Suppressor macrophage (primary cell): ENCODE measurements at places on chromosomes 2 and 18.
A peak's percentile ranks its signal among the peaks of the same experiment; 100 is the strongest.

DNA sequence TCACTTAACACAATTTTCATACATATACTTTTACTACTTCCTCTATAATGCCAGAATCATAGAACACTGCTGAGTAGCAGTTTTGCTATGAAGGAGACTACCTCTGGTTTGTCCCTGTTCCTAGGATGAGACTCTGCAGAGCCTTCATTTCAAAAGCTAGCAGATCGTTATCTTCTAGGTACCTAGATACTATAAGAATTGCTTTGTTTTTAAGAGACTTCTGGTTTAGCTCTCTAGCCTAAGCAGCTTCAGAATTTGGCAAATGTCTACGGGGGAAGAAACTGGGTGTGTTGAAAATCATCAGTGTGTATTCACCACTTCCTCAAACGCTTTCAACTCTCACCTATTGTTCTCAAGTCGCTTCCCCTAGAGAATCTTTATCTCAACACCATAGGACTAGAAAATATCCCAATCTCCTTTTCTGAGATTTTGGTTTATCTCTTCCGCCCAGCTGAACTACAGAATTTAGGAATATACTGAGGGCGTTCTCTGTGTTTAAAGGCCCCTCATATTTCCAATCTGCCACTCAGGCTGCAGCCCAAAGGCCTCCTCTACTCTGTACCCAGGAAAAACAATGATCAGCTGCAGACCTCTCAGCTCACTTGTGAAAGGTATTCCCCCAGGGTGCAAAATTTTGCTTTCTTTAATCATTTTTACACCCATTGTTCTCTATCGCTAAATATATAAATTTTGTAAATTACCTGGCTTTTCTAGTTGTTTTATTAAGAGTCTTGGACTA is 28.7 kb downstream of the SMAD2 start:
- peak; percentile 70 for DNase-seq

DNA sequence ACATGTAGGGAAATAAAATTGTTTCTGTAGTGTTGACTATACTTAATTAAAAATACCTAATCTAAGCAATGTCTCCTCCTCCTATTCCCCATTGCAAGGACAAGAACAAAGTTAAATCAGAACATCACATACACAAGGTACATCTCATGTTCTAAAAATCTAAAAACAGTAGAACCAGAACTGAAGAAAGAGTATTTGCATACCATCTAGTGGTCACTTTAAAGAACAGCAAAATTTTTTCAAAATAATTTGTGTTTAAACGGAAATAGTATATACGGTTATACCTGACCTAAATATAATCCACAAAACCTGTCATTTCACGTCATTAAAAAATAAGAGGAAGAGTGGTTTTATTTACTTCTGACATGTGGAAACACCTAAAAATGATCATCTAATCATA is 294.3 kb upstream of the KCNH7 start:
- DNase-seq: no peak

GRCh38 chr2:105279126-105279525 is 37.6 kb downstream of the GPR45 start:
- DNase-seq: no peak

DNA sequence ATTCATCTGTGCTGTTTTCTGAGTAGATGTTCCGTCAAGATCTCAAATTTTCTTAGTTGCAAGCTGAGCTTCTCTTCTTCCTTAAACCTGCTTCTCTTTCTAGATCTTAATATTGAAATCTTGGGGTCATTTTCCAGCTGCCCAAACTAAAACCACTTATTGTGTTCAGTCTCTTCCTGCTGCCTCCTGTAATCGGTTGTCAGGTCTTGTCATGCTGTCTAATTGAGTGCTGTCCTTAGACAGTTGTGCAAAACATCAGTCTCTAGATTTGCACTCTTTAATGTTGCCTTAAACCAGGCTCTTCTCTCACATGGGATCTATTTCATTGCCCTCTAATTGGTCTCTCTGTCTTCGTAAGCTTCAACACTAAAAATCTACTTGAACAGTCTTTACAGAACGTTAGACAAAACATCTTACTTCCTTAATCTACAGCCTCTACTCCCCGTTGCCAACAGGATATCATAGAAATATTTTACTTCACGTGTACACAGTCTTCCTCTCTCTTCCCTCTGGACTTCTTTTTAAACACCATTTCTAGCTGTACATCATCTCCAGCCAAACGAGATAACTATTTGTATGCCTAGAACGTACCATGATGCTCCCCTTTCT is 34.9 kb downstream of the GPD2 start:
- DNase-seq: peak; percentile 38

GRCh38 chr18:52077251-52077983 is 262.6 kb upstream of the DCC start:
- DNase-seq: no peak

- DNase-seq: no peak
Measured at GRCh38 chr18:79916128-79916494, 35.3 kb downstream of the SLC66A2 start.

GRCh38 chr2:80256782-80257167 is 47.8 kb downstream of the LRRTM1 start:
- DNase-seq: no peak

- DNase-seq: peak; percentile 95
Measured at GRCh38 chr2:7430869-7431641, 513.8 kb downstream of the RNF144A start.

DNA sequence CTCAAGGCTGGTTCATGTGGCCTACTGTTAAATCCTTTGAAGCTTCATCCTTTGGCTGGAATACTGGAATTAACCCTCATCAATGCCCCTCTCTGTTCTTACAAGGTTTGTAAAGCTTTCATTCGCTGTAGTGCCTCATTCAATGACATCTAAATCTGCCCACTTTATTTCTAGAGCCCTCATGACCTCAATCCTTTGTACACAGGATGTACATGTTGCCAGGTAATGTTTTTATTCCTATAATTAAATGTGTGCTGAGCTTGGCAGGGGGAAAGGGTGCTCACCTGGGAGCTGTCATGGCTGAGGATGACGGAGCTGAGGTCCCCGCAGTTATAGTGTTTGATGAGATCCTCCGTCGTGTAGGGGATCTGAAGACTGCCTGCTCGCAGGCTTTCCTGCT is 39.3 kb downstream of the TRABD2A start:
- DNase-seq: no peak

DNA sequence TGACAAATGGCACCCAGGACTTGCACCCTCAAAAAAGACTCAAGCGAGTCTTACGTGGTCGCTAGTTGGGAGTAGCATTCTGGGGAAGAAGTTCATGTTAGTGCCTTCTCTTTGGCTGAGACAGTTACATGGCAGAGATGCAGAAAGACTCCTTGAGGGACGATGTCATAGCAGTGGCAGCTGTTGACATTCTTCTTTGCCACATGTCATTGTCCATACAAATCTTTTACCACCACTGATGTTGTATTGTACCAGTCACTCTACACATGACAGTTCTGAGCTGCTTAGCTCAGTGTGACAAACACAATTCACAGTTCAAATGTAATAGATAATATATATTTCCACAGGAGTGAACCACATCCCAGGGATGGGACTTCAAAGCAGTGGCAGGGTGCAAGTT is 197.1 kb downstream of the TCF4 start:
- no peak for DNase-seq

- DNase-seq: no peak
Measured at GRCh38 chr2:103448495-103448894, 686.7 kb downstream of the TMEM182 start.

GRCh38 chr2:169237286-169237685 is 125.0 kb downstream of the LRP2 start:
- DNase-seq: no peak

DNA sequence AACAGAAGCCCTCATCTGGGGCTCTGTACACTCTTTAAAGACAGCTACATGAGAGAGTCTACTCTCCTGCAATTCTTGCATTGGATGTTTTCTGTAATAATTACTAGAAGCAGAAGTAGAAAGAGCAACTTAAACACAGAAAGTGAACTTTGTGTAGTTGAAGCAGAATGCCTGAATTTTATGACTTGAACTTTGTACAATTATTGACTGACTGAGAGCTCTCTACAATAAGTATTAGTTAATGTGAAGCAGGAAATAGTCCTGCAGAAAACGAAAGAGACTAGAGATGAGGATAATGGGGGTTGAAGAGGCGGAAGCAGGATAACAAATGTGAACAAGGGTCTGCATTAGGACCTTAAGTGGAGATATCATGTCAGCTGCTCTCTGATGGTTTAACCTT is 79.2 kb upstream of the STK39 start:
- no peak for DNase-seq
